Endodermal cell (in vitro differentiated cells): ENCODE measurements at places on chromosomes 3 and 15. TPM values are rescaled to one million over a fixed set of nuclear protein-coding genes. Genes with fewer than 3 reads are reported as not detected.

The GOLGA8M gene
- 0.70 to 0.86 TPM in 2 of 3 replicates, not detected in the other for total RNA-seq

The SPTBN5 gene
- total RNA-seq: 0.95 to 2.0 TPM (median 1.3 TPM) in 3 replicates

DNA sequence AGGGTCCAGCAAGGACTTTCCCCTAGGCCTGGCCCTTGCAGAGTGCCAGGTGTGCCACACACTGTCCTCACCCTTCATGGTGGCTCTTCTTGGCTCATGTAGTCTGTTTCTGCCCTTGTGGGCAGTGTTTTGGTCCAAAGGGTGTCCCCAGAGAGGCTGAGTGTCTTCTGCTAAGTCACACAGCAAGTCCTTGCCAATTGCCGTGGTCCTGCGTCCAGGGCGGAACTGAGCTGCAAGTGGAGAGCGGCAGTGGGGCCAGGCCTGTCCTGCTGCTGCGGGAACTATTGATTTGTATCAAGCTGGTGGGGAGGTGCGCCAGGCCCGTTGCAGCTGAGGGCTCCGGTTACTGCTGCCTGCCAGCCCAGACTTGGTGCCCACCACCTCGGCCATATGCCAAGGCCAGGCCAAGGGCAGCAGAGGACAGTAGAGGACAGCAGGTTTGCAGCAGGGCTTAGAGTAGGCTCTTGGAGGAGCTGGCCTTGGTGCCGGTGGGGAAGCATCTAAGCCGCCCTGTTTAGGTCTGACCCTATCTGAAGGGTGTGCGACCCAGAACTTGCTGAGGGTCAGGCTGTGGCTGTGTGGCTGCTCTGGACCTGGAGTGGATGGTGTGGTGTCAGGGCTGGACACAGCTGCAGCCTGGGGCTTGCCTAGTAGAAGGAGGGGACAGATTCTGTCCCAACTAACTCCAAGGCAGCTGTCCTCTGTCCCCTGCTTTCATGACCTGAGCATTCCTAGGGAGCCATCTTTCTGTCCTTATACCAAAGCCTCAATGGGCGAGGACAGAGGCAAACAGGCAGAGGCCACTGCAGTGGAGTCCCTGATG, 4.5 kb downstream of the AMIGO3 start:
- no peak overlapping the region for H3K4me3 ChIP-seq
- no peak overlapping the region for H3K27ac ChIP-seq
- H3K36me3 ChIP-seq: no peaks in the 10 kb centered on the region
- no peaks in the 10 kb centered on the region for H3K27me3 ChIP-seq

GRCh38 chr15:59812889-59813288, 123.8 kb upstream of the BNIP2 start:
- H3K4me1 ChIP-seq: peaks cover 8% of the 10 kb centered on the region
- no peaks in the 10 kb centered on the region for H3K36me3 ChIP-seq
- no peak overlapping the region for H3K4me3 ChIP-seq
- DNase-seq: no peak
- no peak overlapping the region for H3K27ac ChIP-seq
- no peaks in the 10 kb centered on the region for H3K27me3 ChIP-seq

DNA sequence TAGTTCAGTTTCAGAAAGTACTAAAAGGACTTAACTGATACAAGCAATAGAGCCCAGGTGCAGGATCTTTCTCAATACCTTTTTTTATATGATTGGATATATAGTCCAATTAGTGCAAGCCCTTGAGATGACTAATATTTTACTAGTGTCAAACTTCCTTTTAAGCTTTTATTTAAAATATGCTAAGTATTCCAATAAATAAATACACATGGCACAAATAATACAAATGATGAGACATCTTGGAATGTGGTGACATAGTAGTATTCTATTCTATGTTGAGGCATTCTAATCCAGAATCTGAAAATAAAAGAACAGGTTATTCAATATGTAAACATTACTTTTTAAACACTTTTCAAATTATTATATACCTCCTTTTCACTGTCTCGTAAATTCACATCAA, 670.0 kb downstream of the SI start:
- H3K4me1 ChIP-seq: no peaks in the 10 kb centered on the region
- H3K27ac ChIP-seq: no peak overlapping the region
- no peaks in the 10 kb centered on the region for H3K27me3 ChIP-seq
- no peak for DNase-seq

DNA sequence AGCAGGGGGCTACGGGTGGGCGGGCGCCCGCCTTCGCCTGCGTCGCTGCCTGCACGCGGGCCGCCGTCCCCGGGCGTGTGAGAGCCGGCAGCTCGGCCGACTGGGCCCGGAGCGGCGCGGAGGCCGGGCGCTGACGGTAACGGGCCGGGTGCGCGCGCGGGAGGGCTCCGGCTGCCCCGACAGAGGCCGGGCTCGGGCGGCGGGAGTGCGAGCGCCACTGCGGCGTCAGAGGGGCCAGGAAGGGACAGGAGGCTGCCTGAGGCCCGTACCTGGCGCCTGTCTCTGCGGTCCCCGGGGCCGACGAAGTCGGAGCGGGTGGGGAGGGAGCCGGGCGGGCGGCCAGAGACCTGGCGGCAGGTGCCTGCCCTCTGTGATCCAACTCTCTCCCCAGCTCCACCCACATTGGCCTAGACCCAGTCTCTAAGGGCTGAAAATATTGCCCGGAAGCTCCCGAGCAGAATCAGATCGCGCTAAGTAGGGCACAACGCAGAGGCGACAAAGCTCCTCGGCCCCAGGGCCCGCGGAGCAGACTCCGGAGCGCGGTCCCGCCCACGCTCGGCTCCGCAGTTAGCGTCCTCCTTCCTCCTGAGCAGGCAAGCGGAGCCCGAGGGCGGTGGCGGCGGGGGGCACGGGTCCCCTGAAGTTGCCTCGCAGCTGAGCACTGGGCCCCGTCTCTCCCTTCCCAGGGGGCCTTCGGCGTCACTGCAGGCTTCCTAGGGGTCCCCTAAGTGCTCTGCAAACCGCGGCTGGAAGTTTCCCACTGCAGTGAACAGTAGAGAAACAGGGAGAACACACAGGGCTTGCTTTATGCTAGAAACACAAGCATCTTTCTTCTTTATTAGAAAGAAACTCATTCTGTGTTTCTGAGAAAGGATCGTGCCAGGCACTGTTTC, at the start of gene MAN2A2:
TSS of gene MAN2A2 (plus strand) at position 463 of the 893 bp plus-strand sequence. CDS start 906 bp downstream, outside the sequence.
- H3K27me3 ChIP-seq: no peaks in the 10 kb centered on the region
- peak; percentile 86 for DNase-seq
- peaks cover 27% of the 10 kb centered on the region for H3K36me3 ChIP-seq
- H3K27ac ChIP-seq: peak within 1 kb of the TSS; percentile 8
